ENCODE measurements at places on chromosomes 2 and 18. TPM values are rescaled to one million over a fixed set of nuclear protein-coding genes. Genes with fewer than 3 reads are reported as not detected.

The CCDC141 gene
- total RNA-seq = 212 TPM

The VIL1 gene
- total RNA-seq = not detected

- no peak overlapping the region for H3K27ac ChIP-seq
- DNase-seq = no peak
Measured at GRCh38 chr2:222919841-222920526, 59.1 kb downstream of the ACSL3 start.

- H3K27ac ChIP-seq = peak overlapping the region; percentile 65
- H3K27me3 ChIP-seq = no peaks in the 10 kb centered on the region
- DNase-seq = no peak
- H3K36me3 ChIP-seq = no peaks in the 10 kb centered on the region
- H3K4me3 ChIP-seq = no peak overlapping the region
Measured at GRCh38 chr2:60488291-60488690, 65.2 kb downstream of the BCL11A start.

Measured in heart left ventricle (tissue), 16 donors.